ENCODE measurements at places on chromosomes 3 and 15. TPM values are rescaled to one million over a fixed set of nuclear protein-coding genes. Genes with fewer than 3 reads are reported as not detected.

The CLDN1 gene
- 0.13 TPM for total RNA-seq

GRCh38 chr15:101368086-101368780, 73.2 kb upstream of the SNRPA1 start:
- DNase-seq: no peak

The ARL6IP5 gene
- total RNA-seq: 77.4 TPM

DNA sequence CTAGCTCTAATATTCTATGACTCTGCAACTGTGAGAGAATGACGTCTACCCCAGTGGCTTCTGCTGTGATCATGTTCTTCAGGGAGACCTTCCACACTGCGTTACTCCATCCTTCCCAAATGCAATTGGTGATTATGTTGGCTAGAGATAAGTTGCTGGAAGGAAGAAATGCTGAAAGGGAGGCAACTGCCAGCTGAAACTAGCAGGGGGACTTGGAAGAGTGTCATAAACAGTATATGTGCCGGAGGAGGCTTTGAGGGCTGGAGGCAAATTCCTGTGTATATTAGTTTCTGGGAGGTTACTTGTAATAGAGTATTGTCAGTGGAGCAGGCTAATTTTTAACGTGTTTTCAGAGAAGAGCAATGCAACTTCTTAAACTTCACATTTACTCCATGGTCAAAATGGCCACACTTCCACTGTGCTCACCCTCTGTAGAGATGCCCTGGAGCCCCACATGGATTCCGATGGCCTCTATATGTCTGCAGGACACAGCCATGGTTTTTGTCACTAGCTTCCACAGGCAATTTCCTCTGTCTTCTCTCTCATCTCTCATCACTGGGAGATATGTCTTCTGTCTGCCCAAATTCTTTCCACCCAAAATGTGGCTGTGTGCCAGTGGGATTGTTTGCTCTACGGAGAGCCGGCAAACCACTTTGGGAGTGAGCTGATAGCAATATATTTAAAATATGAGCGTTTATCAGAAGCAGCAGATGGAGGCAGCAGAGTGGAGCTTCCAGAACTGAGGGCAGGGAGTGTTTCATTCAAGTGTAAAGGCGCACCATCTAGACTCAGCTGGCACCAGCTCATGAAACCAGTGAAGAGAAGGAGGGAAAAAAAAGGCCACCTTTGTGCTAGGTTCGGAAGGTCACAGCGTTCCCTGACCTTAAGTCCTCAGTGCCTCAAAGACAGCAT, 13.3 kb upstream of the CD47 start:
- DNase-seq: peak; percentile 53

DNA sequence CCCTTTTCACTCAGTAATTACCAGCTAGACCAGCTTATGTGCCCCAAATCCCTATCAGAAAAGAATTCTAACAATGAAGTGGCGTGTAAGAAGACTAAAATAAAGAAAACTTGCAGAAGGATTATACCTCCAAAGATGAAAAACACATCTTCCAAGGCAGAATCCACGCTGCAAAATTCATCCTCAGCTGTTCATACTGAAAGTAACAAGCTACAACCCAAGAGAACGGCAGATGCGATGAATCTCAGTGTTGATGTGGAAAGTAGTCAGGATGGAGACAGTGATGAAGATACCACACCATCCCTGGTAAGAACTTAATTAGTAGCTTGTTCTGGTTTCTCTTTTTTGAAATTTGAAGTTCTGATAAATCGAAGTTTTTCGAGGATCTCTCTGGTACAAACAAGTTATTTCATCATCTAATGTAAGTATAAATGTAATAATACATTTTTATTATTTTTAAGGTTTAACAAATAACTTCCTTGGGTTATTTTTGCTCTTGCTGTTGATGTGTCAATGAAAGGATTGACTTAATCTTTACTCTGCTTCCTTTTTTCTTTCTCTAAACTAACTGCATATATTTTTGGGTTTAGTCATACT, 1.4 kb downstream of the WDR76 start:
- DNase-seq: no peak

- DNase-seq: no peak
Measured at GRCh38 chr3:29705906-29706844, 425.3 kb downstream of the RBMS3 start.

The SGO1 gene
- total RNA-seq: 1.8 TPM

DNA sequence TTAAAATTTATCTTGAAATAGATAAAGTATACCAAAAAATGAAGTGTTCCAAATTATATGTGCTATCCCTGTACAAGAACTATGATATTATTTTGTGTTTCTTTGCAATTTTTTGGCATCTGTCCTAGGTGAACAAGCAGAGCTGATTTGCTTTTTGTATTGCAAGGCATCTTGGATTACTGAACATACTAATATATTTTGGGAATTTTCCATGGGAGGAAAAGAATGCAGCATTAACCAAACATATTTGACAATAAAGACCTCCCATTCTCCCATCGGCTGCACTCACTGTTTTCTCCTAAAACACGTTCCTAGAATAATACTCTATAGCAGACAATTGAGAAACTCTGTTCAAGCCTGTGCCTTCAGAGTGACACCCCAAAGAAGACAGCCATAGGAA, 265.1 kb upstream of the ALCAM start:
- no peak for DNase-seq

- no peak for DNase-seq
Measured at GRCh38 chr15:79884204-79884596, 12.6 kb downstream of the MTHFS start.

- DNase-seq: no peak
Measured at GRCh38 chr3:94226078-94226477, 163.2 kb downstream of the NSUN3 start.

DNA sequence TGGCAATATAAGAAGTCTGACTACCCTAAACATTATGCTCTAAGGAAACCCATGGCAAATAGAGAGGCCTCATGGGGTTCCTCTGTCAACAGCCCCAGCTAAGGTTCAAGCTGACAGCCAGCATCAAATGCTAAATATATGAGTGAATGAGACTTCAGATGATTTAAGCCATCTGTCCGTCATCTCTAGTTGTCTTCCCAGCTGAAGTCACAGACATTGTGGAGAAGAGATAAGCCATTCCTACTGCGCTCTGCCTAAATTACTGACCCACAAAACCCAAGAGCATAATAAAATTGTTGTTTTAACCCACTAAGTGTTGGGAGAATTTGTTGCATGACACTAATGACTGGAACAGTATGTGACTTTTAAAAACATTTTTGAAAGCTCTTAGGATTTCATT, 87.3 kb upstream of the IGSF10 start:
- no peak for DNase-seq

GRCh38 chr15:66941108-66941711, 124.2 kb upstream of the SMAD3 start:
- DNase-seq: no peak

DNA sequence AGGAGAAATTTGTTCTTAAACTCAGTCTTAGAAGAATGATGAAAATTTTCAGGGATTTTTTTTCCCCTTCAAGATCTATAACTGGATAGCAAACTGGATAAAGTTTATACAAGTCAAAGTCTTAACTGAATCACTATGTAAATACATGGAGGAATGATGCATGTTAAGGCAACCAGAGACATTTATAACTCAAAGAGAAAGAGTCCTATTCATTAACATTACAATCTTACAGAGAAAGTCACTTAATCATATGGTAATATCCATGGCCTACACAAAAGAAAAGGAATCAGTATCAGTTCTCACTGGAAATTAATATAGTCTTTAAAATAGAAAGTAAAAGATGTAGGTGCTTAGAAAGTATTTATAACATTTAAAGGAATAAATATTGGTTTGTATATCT, 869.1 kb downstream of the TBL1XR1 start:
- no peak for DNase-seq

The MUC4 gene
- not detected for total RNA-seq
